ENCODE measurements at places on chromosomes 5 and 9.

GRCh38 chr9:92608909-92609445, 61.0 kb downstream of the IPPK start:
- DNase-seq: no peak

GRCh38 chr9:92590377-92590776, 54.6 kb upstream of the ECM2 start:
- DNase-seq: no peak

DNA sequence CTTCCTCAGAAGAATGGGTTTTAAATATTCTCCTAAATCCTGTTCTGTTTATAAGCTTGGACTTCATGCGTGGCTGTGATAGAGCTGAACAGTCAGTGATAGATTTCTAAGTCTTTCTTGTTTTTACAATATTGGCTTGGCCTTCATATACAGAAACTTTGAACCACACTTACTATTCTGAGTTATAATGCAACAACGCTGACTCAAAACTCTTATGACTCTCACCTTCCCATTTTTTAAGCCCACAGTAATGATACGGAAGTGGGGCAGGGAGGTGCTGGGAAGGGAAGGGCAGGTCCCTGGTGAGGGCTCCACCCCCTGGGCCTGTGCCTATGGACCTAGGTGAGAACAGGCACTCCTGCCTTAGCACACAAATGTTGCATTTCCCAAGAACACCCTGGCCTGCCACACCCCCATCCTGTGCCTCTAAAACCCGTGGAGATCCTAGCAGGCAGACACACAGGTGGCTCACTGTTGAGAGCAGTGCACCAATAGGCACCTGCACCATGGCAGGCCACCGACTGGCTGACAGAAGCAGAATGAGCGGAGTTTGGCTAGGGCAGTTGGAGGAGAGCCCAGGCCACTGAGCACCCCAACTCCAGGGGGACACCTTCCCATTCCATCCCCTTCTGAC, 376.7 kb downstream of the GABRG2 start:
- DNase-seq: no peak

DNA sequence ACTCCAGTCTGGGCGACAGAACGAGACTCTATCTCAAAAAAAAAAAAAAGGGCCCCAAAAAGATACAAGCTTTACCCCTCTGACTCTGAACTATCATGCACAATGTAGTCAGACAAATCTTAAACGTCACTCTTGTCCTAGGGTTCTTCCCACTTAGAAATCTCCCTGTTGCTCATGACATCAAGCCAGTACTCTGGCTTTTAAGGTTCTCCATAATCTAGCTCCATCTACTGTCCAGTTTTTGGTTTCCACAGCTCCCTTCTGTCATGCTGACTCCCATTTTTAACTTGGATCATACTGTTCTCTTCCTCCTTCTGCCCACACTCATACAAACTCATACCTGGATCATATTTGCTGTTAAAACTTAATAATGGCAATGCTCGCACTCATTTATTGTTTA, 156.7 kb upstream of the TLX3 start:
- DNase-seq: peak; percentile 42

- DNase-seq: no peak
These were observed 180.4 kb upstream of the ITGA1 start for GRCh38 chr5:52607227-52607824.

- peak; percentile 10 for DNase-seq
These were observed 42.8 kb upstream of the PDE8B start for GRCh38 chr5:77167695-77168121.

GRCh38 chr5:13350767-13351166, 593.7 kb downstream of the DNAH5 start:
- DNase-seq: peak; percentile 26

DNA sequence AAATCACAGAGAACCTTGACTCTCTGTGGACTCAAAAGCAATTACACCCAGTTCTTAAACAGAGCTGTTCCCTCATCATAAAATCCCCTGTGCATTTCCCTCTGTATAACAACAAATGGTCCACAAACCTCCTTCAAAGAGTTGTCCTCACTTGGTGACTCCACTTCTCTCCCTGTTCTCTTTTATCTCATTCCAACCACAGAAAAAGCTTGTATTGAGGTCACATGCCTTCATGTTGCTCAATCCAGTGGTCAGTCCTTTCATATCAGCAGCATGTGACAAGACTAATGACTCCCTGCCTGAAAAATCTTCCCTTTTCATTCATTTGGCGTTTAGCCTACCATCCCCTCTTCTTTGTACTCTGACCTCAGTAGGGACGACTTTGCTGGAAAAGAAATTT, 158.0 kb downstream of the DEPDC1B start:
- DNase-seq: no peak

- no peak for DNase-seq
These were observed 18.2 kb downstream of the S1PR3 start for GRCh38 chr9:89009546-89009840.

- DNase-seq: no peak
These were observed 21.2 kb downstream of the FYB1 start for GRCh38 chr5:39198127-39198526.

GRCh38 chr5:103598997-103599566, 36.5 kb upstream of the NUDT12 start:
- DNase-seq: no peak

DNA sequence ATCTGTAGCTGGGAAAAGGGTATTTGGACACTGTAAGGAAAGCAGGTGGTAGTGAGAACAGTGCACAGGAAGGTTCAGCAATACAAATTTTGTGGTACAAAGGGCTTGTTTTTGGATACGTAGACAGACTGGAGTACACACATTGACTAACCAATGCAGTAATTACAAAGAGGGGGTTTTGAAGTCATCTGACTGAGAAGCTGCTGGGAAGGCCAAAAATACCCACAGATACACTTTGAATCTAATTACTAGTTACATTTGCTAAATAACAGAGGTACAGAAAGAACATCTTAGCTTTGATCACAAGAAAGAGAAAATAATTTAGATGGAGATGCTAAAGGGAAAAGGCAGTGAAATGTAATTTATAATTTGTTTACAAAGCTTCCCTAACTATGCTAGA, 45.9 kb downstream of the PKD2L2 start:
- no peak for DNase-seq

- DNase-seq: no peak
These were observed 130.9 kb downstream of the SNCAIP start for GRCh38 chr5:122442938-122443337.

- no peak for DNase-seq
These were observed 2180.4 kb upstream of the C9orf72 start for GRCh38 chr9:29753638-29754037.

GRCh38 chr5:16557477-16557876, 59.3 kb downstream of the RETREG1 start:
- DNase-seq: no peak

GRCh38 chr5:52988335-52989024, 672 bp upstream of the ITGA2 start:
- peak; percentile 41 for DNase-seq

DNA sequence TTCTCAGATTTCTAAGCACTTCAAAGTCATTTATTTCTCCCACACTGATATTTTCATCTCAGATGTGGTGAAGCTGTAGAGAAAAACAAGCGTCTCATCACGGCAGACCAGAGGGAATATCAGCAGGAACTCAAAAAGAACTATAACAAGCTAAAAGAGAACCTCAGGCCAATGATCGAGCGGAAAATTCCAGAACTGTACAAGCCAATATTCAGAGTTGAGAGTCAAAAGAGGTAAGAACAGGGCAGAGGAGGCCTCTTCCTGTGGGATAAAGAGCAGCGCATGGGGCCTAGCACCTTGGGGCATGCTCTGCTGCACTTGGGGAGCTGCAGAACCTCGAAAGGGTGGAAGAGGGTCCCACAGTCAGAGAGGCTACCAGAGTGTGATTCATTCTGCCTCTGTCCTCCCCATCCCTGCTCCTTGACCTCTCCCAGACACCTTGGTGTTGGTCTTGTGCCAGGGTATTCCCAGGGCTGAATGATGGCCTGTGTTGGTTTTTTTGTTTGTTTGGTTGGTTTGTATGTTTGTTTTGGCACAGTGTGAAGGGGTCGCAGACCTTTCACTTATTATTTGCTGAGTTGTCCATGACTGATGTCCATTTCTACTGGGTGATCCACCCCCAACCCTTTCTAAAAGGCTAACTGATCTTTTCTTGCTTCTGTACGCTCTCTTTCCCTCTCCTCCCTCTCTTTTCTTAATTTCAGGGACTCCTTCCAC, 248.9 kb downstream of the DOCK8 start:
- DNase-seq: no peak

GRCh38 chr9:22975951-22976350, 529.3 kb downstream of the DMRTA1 start:
- no peak for DNase-seq

DNA sequence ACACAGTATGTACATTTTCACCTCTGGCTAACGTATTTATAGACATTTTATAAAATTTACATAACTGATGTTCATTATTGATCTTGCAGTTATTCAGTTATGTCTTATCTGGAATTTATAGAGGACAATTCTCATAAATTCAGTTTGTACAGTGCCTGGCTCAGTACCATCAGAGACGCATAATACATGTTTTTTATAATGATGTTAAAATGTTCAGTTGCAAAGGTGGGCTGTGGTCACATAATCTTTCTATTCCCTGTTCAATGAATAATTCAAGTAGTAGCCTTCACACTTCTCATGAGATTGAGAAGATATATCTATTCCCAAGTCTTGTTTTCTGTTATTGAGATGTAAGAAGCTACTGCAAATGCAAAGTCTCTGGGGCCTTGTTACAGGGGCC, 393.1 kb upstream of the ARRDC3 start:
- no peak for DNase-seq

DNA sequence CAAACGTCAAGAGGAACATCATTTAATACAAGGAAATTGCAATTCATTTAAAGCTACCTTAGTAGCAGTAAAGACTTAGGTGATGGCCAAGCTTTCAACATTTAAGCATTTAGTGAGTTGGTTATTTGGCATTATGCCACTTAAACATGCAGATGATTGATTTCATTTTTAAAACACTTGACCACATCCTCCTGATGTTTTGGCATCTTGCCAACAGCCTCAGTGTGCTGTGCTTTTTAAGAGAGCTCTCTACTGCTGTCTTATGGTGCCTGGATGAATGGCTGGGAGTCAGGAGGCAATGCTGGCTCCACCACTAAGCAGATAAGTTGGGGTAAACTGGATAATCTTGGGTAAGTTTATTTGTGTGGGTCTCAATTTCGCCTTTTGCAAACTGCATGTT, 364.5 kb downstream of the MAN2A1 start:
- DNase-seq: no peak

DNA sequence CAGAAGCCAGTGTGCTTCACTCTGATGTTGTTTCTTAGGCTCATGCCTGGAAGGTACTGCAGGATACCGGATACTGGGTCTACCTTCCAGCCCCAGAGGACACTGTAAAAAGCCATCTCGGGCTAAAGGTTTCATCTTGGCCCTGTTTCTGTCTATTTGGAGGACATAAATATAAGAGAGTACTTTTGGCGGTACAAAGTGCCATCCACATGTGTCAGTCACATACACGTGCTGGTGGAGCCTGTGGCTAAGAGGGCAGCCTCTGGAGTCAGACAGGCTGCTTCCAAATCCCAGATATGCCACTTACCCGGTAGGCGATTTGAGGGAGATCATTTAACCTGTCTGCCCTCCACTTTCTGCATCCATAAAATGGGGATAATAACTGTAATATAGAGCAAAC, 160.4 kb downstream of the NR3C1 start:
- DNase-seq: no peak

- no peak for DNase-seq
These were observed 45.3 kb upstream of the SIL1 start for GRCh38 chr5:139243425-139243970.

DNA sequence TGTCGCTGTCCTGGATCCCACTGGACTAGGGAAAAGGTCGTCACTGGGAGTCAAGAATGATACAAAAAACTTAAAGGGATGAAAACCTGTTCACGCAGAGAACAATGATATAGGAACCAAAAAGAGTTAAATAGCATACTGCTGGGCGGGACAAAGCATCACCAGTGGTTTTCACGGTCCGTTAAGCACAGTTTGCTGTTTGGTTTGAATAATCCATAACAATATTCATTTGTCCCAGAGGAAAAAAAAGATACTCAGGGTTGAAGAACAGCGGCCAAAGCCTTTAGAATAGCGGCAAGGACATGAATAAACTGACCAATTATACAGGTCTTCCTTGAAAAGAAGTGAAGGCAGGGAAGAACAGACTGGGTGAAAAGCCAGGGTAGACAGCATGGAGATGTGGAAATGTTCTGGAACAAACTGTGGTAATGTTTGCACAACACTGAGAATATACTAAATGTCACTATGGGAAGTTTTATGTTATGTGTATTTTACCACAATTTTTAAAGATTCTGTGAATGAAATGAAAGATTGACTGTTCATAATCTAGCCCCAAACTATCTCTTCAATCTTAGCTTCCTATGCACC, 60.8 kb downstream of the MTMR12 start:
- no peak for DNase-seq

DNA sequence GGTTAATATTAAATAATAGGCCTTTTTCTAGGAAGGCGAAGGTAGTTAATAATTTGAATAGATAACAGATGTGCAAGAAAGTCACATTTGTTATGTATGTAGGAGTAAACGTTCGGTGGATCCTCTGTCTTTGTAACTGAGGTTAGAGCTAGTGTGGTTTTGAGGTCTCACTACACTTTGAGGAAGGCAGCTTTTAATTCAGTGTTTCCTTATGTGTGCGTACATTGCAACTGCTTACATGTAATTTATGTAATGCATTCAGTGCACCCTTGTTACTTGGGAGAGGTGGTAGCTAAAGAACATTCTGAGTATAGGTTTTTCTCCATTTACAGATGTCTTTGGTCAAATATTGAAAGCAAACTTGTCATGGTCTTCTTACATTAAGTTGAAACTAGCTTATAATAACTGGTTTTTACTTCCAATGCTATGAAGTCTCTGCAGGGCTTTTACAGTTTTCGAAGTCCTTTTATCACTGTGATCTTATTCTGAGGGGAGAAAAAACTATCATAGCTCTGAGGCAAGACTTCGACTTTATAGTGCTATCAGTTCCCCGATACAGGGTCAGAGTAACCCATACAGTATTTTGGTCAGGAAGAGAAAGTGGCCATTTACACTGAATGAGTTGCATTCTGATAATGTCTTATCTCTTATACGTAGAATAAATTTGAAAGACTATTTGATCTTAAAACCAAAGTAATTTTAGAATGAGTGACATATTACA, 45.7 kb downstream of the TGFBR1 start:
- no peak for DNase-seq
